ENCODE measurements at places on chromosomes 1 and 21.

GRCh38 chr1:228465571-228466146 is 21.5 kb upstream of the RNF187 start:
- peak; percentile 13 for ATAC-seq

DNA sequence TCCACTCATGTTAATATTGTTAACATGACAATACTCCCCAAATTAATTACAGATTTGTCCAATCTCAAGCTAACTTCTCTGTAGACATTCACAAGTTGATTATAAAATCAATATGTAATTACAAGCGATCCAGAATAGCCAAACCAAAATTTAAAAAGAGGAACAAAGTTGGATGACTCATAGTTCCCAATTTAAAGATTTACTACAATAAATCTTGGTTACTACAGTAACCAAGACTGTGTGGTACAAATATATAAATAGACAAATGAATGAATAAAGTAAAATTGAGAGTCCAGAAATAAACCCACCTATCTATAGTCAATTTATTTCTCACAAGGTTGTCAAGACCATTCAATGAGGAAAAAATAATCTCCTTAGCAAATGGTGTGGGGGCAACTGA is 7.1 kb upstream of the KRTAP10-4 start:
- ATAC-seq = no peak

DNA sequence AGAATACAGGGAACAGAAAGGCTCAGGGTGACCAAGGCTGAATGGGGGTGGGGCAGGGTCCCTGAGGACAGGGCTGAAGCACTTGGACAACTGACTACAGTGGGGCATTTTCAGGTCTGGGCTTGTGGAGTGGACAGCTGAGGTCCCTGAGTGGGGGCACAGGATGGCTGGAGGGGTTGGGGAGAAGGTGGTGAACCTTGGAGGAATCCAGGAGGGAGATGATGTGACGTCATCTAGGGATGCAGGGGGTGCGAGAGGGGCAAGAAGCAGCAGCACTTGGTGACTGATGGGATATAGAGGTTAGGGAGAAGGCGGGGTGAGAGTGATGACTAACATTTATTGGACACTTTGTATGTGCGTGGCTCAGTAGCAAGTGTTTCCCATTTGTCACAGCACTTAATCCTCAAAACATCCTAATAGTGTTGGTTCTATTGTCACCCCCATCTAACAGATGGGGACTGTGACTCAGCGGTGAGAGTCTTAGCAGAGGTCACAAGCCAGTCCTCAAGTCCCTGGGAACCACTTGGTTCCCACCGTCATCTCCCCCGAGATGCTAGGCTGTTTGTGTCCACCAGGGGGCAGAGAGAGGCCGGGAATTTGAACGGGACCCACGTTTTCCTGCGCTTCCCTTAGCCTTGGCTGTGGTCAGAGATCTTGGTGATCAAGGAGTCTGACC is 27.9 kb upstream of the BMP8B start:
- peak; percentile 69 for ATAC-seq

GRCh38 chr1:53895421-53895820 is 1.4 kb downstream of the DIO1 start:
- no peak for ATAC-seq

DNA sequence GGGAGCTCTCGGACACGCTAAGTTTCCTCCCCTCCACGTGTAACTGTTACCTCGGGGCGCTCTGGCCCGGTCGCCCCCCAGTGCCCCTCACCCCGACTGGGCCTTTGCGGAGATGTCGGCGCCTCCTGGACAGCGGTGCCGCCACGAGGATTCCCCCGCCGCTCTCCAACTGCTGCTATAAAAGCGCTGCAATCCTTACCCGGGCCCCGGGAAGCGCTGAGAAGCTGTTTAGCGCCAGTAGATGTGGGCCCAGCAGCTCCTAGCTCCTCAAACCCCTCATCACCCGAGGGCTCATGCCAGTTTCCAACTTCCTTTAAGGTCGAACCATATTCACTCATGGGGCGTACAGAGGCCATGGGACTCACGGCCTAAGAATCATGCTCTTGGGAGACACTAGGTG is 361 bp upstream of the LMX1A start:
- ATAC-seq = no peak

DNA sequence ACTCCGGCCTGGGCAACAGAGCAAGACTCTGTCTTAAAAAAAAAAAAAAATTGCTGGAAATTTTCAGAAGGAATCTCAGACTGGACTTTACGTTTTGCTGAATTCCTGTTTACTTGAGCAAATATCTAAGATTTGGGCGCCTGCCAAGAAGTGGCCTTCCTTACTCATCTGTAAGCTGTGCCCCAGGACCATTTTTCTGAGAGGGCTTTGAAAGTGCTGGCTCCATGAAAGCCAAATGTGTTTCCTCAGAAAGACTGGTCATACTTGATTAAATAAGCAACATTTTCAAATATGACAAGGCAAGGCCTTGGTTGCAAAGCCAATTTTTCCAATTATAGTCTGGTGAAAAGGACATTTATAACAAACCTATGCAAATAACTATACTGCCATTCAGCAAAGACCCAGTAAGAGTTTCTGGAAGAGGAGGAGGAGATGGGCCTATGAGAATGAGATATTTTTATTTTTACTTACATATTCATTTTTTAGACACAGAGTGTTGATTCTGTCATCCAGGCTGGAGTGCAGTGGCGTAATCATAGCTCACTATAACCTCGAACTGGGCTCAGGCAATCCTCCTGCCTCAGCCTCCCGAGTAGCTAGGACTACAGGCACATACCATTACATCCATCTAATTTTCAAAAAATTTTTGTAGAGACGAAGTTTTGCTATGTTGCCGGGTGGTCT is 56.3 kb upstream of the HTR1D start:
- ATAC-seq = no peak

DNA sequence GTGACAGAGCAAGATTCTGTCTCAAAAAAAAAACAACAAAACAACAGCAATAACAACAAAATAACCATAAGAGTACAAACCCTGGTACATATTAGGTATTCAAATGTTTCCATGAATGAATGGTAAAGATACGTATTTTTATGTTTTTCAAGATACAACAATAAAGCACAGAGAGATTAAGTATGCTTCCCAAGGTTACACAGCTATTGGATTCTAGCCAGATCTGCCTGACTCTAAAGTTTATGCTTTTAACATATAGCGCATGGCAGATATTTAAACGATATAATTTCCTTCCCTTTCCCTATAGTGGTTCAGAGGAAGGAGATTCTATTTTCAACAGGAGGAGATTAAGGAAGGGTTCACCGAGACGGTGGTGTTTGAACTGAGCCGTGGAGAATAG is 25.5 kb downstream of the RNU5D-1 start:
- ATAC-seq = no peak

DNA sequence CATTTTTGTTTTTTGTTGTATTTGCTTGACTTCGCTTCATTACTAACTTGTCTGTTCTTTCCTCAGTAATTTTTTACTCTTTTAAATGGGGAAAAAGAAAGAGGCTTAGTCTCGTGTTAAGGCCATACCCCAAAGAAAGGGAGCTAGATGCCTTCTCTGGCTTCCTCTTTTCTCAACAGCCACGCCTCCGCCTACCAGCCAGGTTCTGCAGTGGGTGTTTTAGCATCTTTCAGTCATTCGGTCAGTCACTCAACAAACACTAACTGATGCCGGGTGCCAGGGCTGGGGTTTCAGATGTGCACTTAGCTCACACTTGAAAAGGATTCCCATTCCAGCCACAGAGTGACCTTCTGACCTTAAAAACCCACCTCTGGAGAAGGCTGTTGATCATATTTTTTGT is 46.3 kb upstream of the VAV3 start:
- no peak for ATAC-seq

DNA sequence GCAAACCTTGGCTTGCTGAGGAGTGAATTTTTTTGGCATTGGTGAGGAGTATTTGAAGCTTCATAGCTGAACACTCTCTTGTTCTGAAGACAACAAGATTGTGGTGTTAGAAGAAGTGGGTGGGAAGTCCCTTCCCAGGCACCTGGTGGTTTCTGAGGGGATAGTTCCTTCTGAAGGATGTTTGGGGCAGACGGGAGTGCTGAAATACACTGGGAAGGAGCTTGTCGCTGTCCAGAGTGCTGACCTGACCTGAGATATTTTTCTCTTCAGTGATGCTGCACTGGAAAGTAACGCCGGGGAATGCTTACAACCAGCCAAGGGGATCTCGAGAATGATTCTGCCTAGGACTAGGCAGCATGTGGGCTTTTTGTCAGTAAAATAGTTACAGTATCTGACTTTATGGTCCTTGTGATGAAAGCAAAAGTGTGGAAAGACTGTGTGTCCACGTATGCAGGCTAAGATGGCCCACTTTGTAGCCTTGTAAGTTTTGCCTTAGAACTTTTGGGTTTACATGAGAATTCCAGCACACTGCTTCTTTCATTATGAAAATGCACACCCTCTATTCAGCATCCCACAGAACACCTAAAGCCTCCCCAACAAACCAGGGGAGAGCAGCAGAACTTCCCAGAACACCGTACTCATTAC is 33.1 kb upstream of the NFASC start:
- no peak for ATAC-seq

DNA sequence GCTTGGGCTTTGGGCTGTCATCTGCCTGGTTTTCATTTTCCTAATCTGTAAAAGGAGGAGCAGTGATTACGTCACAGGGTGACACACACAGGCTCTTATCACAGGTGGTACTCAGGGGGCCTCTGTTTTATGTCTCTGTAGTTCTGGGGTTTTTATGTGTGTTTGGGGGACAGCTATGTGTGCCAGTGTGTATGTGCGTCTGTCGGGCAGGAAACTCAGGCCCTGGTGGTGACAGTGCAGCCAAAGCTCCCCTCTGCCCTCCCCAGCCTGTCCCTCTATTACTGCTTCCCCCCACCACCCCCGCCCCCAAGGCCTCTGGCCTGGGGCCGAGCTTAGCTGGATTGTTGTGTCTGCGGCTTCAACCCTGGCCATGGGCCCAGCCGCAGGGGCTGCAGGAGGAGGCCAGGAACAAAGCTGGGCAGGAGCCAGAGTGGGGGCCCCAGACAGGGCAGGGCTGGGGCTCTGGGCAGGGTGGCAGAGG is 13.3 kb downstream of the MFAP2 start:
- no peak for ATAC-seq

- ATAC-seq = no peak
These were observed 579.3 kb upstream of the ADGRL4 start for GRCh38 chr1:79585801-79586200.

DNA sequence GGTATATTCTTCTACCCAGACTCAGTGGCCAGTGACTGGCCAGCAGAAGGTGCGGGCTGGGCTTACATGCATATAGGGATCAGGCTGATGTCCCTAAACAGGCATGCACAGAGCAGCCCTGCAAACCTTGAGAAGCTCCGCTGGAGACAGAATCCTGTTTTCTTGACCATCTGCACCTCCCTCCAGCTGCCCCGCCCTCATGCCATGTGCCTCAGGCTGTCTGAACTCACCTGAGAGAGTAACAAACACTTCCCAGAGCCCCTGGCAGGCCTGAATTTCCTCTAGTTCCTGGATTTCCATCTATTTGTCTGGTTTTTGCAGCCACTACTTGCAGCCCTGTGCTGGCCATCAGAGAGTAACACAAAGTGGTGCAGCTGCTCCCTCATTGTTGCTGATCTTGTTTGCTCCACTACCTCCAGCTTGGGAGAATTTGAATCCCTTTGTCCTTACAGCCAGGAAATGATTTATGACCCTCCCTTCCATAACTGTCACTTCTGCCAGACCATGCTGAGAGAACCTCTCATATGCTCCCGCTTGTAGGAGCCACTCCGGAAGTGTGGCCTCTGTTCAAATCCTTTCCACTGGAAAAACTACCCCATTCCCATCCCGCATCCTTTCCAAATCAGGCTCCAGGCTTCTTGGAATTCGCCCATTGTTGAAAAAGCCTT is 113.6 kb downstream of the NMNAT2 start:
- no peak for ATAC-seq

GRCh38 chr1:56324504-56324903 is 254.9 kb downstream of the PLPP3 start:
- no peak for ATAC-seq

- no peak for ATAC-seq
These were observed 12.4 kb downstream of the IPO9 start for GRCh38 chr1:201841265-201841912.

DNA sequence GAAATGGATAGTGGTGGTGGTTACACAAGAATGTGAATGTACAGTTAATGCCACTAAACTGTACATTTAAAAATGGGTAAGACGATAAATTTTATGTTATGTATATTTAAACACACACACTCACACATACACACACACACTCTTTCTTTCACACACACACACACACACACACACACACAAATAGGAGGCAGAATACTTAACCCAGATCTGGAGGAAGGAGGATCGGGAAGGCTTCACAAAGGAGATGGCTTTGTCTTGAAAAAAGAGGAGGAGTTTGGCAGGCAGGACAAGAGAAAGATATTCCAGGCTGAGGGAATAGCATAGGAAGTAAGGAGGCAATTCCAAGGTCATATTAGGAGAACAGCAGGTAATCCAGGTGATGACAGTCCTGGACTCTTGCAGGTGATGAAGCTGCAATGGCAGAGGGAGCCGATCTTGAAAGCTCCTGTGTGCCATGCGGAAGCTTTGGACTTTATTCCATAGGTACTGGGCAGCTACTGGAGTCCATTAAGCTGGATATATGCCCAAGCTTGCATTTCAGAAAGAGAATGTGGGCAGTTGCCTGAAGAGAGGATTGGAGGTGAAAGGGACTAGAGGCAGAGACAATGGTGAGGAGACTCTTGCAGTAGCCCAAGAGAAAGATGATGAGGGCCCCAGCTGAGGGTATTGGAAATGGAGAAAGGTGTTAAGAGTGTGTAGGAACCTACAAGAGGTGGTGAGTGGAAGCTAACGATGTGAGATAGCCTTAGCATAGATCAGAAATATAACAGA is 15.4 kb upstream of the LYST start:
- no peak for ATAC-seq

DNA sequence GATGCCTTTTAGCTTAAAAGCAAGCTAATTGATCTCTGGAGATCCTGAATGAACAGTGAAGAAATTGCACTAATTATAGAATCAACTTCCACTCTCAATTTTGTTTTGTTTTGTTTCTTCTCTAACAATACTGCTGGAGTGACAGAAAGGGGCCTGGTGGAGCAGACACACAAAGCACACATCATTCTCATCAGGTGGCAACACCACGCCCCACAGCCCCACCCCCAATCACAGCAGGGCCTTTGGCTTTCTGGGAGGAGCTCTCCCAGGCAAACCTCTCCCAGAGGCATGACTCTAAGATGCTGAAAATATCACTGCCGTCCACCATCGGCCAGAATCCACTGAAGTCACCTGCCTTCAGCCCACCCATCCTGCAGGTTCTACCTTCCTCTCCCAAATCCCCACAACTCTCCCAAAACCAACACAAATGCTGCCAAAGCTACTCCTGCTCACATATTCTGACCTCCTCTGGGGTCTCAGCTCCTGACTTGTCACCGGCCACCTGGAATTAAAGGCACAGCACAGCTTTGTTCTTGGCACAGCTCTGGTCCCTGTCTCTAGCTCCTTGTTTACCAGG is 120.7 kb downstream of the GRIK3 start:
- ATAC-seq = no peak

GRCh38 chr1:232218955-232219865 is 410.7 kb downstream of the SIPA1L2 start:
- no peak for ATAC-seq

GRCh38 chr1:170739803-170740202 is 75.9 kb downstream of the PRRX1 start:
- ATAC-seq = no peak
